GM12864 (cell line): ENCODE measurements at places on chromosomes 2 and 18.

DNA sequence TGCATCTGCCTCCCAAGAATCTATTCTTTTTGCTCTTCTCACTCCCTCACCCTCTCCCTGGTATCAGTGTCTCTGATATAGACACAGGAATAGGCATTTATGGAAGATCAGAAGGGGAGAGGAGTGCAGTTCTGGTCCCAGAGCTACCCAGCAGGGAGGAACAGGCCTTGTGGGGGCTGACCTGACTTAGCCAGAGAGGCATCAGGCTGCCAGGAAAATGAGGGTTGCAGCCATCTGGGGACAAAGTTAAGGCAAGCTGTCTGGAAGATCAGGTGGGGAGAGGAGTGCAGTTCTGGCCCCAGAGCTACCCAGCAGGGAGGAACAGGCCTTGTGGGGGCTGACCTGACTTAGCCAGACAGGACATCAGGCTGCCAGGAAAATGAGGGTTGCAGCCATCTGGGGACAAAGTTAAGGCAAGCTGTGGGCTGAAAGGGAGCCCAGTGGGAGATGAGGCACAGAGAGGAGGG is 69.9 kb upstream of the HK2 start:
- DNase-seq, result no peak

DNA sequence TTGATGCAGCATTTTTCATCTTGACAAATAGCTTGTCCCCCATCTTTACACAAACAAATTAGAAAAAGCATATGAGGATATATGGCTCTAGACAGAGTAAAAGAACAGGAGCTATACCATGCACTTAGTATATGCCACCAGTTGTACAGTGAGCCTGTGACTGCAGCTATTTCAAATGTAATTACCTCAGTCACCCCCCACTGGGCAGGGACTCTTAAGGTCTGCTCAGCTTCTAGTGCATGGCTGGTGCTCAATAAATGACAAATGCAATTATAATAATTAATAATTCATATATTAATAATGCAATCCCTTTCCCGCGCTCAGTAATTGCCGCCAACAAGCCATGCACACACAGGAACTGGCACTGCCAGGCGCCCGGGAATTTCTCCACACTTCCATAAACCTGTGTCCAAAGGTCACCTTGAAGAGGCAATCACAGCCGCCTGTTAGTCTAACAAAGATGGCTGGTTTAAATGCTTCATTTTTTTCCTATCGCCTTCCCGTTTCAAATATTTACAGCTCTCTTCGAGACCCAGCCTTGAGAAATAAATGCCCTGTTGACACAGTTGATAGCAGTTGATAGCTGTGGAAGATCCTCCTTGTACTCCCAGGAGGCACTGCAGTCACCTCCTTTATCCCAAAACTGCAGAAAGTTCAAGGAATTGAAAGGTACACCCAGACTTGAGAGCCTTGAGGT is 156.6 kb downstream of the INO80D start:
- no peak for DNase-seq

DNA sequence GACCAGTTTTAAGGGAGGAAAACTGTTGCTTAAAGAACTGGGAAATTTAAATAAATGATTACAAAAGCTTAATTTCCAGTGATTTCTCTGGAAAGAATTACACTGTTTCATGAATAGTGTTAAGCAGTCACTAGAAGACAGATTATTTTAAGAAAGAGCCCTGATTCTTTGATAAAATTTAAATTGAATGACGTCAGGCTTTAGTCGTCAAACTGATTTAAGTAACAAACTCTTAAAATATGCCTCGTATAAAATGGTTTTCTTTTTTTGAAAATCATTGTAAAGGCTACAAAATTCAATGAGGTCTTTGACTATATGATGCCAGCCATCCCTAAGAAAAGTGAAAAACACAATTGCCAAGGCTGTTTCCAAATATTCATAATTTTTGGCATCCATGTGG is 465.0 kb downstream of the NR4A2 start:
- DNase-seq, result no peak

GRCh38 chr2:19355416-19355821 is 3.0 kb downstream of the OSR1 start:
- no peak for DNase-seq

DNA sequence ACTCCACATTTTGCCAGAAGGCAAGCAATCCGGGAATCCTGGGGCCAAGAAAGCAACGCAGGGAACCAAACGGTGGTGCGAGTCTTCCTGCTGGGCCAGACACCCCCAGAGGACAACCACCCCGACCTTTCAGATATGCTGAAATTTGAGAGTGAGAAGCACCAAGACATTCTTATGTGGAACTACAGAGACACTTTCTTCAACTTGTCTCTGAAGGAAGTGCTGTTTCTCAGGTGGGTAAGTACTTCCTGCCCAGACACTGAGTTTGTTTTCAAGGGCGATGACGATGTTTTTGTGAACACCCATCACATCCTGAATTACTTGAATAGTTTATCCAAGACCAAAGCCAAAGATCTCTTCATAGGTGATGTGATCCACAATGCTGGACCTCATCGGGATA is 26.8 kb downstream of the B3GNT2 start:
- no peak for DNase-seq
